ENCODE measurements at places on chromosomes 5 and 9.

GRCh38 chr5:65984098-65984885 lies 57.9 kb downstream of the ERBIN start:
- DNase-seq, result no peak

GRCh38 chr5:137223324-137224295 lies 275.5 kb downstream of the SPOCK1 start:
- DNase-seq, result no peak

GRCh38 chr9:129731477-129732085 lies 21.3 kb downstream of the PTGES start:
- no peak for DNase-seq

GRCh38 chr5:64665243-64665642 lies 25.1 kb upstream of the SHISAL2B start:
- DNase-seq, result no peak
